ENCODE measurements at places on chromosomes 3 and 15. TPM values are rescaled to one million over a fixed set of nuclear protein-coding genes. Genes with fewer than 3 reads are reported as not detected.

CCDC33 gene
- total RNA-seq = not detected

LRTM1 gene
- not detected for total RNA-seq

DNA sequence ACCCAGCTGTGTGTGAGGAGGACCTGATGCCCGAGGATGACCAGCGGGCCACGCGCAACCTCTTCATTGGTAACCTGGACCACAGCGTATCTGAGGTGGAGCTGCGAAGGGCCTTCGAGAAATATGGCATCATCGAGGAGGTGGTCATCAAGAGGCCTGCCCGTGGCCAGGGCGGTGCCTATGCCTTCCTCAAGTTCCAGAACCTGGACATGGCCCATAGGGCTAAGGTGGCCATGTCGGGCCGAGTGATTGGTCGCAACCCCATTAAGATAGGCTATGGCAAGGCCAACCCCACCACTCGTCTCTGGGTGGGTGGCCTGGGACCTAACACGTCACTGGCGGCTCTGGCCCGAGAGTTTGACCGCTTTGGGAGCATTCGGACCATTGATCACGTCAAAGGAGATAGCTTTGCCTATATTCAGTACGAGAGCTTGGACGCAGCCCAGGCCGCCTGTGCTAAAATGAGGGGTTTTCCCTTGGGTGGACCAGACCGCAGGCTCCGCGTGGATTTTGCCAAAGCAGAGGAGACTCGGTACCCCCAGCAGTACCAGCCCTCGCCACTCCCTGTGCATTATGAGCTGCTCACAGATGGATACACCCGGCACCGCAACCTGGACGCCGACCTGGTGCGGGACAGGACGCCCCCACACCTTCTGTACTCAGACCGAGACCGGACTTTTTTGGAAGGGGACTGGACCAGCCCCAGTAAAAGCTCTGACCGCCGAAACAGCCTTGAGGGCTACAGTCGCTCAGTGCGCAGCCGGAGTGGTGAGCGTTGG lies 1.5 kb downstream of the RBM15B start:
- DNase-seq = no peak

- no peak for DNase-seq
Measured at GRCh38 chr15:100152463-100152862, 189.3 kb downstream of the ADAMTS17 start.

DNA sequence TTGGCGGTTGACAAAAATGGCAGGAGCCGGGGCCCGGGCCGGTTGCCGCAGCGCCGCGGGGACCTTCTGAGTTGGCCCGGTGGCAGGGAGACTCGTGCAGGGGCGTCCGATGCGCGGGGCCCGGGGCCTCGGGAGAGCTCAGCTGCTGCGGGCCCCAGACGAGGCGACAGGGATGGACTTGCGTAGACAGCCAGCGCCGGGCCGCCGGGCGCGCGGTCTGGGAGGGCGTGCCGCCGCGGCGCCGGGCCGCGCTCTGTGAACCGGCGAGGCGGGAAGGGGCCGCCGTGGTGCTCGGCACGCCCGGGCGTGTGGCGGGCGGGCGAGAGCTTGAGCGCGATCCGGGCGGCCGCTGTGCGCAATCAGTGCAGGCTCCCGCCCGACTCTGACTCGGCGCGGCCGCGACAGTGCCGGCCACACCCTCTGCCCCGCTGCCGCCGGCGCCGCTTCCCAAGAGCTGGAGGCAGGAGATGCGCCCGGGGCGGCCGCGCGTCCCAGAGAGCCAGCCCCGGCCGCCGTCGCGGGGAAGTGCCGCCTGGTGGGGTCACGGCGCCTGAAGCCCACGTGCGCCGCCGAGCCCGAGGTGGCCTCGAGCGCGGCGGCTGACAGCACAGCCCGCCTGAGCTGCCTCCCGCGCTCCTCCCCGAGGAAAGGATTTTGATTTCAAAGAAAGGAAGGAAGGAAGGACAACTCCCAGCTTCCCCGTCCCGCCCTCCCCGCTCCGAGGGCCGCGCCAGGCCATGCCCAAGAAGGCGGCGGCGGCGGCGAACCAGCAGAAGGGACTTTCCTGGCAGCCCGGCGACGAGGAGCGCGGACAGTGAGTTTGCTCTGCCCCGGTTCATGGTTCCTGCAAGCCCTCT lies 657 bp downstream of the TLNRD1 start:
- DNase-seq = peak; percentile 62
